ELF-1 (cell line): ENCODE measurements at places on chromosomes 1 and 21.

GRCh38 chr1:15405106-15405850 is 4.4 kb upstream of the EFHD2 start:
- DNase-seq: peak; percentile 31

- no peak for DNase-seq
Observed at GRCh38 chr1:212166644-212167043, 118.6 kb upstream of the PPP2R5A start.

GRCh38 chr1:32665915-32666314 is 14.9 kb downstream of the RBBP4 start:
- no peak for DNase-seq

GRCh38 chr1:220521778-220522177 is 6.2 kb upstream of the MARK1 start:
- no peak for DNase-seq

DNA sequence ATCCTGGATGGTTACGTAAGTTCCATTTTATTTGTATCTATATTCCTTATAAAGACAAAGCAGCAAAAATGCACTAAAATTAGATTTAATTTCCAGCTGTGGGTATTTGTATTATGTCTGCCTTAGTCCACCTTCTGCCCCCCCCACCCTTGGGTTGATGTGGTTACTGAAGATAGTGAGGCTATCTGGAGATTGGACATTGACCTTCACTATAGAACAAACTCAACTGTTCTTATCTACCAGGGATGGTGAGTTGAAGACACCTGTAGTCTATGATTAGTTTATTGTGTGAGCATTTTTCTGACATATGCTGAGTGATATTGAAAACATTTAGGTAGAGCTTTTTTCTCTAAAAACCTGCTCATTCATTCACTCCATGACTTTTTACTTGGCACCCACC is 122.2 kb downstream of the NFIA start:
- no peak for DNase-seq

DNA sequence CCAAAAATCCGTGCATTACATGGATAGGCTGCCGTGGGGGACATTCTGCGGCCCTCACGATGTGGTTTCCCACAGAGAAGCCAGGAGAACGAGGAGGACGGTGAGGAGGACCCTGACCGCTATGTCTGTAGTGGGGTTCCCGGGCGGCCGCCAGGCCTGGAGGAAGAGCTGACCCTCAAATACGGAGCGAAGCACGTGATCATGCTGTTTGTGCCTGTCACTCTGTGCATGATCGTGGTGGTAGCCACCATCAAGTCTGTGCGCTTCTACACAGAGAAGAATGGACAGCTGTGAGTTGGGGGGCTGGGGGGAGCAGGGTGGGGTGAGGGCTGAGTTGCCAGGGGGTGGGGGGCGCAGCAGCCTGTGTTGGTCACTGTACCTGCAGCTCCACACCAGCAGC is 13.2 kb downstream of the PSEN2 start:
- no peak for DNase-seq

DNA sequence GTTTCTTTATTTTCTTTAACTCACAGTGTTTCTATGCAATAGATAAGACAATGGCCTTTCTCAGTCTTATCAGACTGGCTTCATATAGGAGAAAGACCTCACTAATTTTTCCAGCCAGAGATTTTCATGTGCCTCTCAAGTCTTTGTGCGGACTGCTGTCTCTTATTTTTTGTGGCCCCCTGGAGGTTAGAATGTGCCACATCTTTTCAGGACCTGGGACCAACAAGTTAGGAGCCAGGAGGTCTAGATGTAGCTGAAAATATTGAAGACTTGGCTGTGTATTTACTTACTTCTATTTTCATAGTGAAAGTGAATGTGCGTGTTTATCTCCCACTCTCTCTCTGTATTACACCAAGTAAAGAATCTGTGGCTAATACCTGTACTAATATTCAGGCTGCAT is 42.1 kb upstream of the CFHR3 start:
- peak; percentile 7 for DNase-seq

GRCh38 chr1:201085902-201086735 is 26.1 kb downstream of the CACNA1S start:
- DNase-seq: peak; percentile 79

DNA sequence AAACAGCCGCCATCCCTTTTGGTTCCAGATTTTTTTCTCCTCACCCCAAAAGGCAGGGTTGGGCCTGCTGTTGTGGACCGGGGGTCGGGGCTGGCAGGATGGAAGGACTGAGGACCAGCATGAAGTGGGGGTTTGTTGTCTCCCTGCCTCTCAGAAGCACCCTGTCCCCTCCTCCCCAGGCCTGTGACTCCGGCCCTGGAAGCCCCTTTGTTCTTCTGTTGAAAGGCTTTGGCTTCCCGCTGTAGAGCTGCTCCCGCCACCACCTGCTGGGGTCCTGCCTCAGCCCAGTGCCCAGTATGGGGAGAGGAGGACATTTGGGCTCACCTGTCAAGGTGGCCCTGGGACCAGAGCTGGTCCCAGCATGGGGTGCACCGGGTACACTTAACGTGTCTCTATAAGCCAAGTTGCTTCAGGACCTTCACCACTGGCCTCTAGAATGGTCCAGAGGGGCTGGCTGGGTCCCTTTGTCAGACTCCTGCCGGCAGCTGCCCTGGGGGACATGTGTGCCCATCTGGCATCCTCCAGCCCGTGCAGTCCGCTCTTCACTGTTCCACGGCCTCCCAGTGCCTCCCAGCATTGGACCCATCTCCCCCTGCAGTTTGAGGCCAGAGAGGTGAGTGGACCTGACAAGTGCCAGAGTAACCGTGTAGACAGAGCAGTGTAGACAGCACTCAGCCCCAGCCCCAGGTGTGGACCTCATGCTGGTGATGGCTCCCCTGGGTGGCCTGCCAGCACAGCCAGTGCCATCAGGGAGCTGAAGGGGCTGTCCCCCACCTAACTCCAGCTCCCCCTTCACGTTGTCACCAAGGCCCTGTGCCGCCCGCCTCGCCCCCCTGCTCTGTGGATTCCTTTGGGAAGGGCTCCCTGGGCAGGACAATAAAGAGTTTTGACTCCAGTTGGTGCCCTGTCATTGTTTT is 6.1 kb upstream of the SYTL1 start:
- no peak for DNase-seq
